ENCODE measurements at places on chromosomes 13 and 19.

DNA sequence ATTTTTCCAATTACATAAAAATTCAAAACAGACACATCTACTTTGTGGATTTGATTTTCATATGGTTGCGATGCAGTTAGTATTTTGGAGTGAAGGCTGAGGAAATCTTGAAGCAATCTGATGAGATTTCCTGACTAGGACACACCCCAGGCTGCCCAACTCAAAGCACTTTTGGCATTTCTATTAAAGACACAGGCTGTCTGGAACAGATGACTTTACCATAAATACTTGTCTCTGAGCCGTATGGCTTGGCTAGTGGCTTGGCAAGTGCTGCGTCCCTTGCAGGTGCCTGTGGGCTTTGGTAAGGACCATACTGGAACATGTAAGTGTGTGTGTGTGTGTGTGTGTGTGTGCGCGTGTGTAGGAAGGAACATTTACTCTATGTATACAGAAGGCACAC is 218.8 kb downstream of the FGF9 start:
- DNase-seq, result no peak

DNA sequence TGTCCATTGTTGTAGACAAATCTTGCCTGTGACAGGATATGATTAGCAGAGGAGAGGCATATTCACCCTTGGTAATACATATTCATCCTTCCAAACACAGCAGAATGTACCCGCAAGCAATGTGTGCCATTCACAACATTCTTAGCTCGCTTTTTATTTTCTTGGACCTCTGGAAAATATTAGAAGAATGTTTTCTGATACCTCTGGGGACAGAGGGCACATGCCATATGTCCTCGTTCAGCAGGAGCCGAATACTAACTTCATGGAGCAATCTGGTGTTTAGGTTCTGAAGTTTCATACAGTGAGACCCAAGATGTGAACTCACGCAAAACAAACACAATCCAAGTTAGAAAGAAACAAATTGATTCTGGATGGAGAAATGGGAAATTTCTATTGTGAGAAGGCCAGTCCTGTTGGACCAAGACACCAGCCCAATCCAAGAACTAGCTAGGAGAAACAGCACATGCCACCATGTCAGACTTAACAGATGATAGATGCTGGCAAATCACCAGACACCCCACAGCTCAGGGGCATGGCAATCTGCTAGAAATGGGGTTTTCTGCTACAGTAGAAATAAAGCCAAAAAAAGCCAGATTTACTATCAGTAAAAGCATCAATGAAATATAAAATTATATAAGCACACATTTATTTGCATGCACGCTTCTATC is 297.4 kb downstream of the DCLK1 start:
- DNase-seq, result no peak

- DNase-seq, result no peak
Measured at GRCh38 chr19:54173359-54173699, 369 bp upstream of the TMC4 start.

GRCh38 chr13:50375792-50376191 is 360.5 kb downstream of the KCNRG start:
- peak; percentile 74 for DNase-seq

- DNase-seq, result no peak
Measured at GRCh38 chr13:32125751-32126150, 94.2 kb downstream of the FRY start.

- DNase-seq, result no peak
Measured at GRCh38 chr19:3398114-3398899, 31.9 kb downstream of the NFIC start.

DNA sequence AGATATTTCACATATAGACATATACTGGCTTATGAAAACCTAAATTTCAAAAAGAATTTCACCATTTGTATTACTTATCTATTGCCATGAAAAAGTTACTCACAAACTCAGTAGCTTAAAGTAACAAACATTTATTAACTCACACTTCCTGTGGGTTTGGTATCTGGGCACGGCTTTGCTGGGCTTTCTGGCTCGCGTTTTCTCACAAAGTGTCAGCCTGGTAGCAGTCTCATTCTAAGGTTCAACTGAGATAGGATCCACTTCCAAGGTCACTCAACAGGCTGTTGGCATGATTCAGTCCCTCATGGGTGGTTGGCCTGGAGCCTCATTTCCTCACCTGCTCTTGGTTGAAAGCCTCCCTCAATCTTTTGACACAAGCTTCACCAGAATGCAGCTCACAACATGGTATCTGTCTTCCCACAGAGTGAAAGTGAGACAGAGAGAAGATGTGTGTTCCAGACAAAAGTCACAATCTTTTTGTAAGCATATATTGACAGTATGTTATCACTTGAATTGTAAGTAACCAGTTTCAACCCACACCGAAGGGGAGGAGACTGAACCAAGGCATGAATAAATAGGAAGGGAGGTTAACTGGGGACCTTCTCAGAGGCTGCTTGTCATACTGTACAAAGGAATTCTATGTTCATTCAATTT is 1065.8 kb upstream of the SPRY2 start:
- no peak for DNase-seq

DNA sequence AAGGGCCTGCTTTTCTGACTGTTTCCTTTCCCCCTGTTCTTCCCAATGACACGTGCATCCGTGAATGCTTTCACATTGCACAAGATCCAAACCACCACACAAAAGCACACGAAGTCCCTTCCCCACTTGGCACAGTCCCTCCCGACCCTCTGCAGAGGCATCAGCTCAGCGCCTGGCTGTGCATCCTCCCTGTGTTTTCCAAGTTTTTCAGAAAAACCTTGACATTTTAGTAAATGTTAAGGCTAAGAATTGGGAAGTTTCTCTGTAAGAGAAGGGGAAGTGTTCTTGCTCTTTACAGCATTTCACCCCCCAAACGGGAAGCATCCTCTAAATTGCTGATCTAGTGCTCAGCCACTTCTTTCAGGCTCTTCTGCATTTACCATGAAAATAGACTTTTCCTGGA is 94.5 kb upstream of the TM9SF2 start:
- no peak for DNase-seq

- DNase-seq, result no peak
Measured at GRCh38 chr13:104015646-104016396, 949.6 kb upstream of the SLC10A2 start.

GRCh38 chr13:24147570-24147963 is 13.0 kb upstream of the SPATA13 start:
- DNase-seq, result no peak

DNA sequence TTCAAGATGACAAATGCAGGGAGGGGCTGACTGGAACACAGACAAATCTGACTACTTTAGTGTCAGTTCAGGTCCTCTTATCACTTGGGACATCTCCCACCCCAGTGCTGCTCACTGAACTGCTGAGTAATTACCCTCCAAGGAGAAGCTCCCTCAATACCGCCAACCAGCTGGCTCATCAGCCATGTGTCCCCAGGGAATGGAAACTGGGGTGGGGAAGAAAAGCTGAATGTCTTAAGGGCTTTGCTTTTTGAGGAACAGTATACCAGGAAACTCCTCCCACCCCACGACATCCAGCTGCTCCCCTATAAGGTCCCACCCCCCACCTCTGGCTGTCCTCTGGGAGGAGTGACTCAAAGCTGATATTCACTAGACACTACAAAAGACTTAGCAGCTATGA is 2.0 kb downstream of the ZNF823 start:
- DNase-seq, result no peak

- no peak for DNase-seq
Measured at GRCh38 chr13:45339867-45340266, 1.1 kb downstream of the TPT1 start.

GRCh38 chr19:5337708-5338655 is 2.6 kb downstream of the PTPRS start:
- peak; percentile 16 for DNase-seq

- no peak for DNase-seq
Measured at GRCh38 chr13:112464720-112465119, 88.6 kb downstream of the SPACA7 start.

All from NCI-H526 (cell line).